Sciatic nerve (tissue), 2 donors: ENCODE measurements at places on chromosomes 6 and 20.

GRCh38 chr6:157033428-157034140 lies 256.4 kb downstream of the ARID1B start:
- DNase-seq, result no peak

- peak; percentile 89 for DNase-seq
Observed at GRCh38 chr20:32484958-32485769, 100.0 kb downstream of the NOL4L start.

DNA sequence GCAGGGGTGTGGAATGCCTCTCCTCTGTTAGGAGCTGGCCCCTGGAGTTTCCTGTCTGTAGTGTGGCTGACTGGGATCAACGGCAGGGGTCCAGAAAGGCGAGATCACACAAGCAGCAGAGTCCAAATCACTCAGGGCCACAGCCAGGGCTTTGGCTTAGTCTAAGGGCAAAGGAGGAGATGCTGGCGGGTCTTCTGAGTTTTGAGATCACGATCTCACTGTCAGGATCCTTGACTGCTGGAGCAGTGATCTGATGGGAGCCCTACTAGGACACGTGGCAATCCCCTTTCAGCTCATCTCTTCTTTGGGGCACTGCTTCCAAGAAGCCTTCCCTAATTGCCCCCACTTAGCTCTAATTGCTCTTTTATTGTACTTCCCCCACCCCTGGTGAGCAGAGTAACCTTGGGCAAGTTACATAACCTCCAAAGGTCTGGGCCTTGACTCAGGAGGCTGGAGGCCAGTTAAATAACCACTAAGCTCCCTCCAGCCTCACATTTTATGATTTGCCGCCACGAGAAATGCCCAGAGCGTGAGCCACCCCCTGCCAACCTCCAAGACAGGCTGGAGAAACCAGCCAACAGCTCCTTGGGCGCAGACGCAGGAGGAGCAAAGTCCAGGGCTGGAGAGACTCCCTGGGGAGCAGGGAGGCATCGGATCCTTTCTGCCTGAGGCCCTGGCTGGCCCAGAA lies 12.0 kb downstream of the KCNK5 start:
- no peak for DNase-seq

DNA sequence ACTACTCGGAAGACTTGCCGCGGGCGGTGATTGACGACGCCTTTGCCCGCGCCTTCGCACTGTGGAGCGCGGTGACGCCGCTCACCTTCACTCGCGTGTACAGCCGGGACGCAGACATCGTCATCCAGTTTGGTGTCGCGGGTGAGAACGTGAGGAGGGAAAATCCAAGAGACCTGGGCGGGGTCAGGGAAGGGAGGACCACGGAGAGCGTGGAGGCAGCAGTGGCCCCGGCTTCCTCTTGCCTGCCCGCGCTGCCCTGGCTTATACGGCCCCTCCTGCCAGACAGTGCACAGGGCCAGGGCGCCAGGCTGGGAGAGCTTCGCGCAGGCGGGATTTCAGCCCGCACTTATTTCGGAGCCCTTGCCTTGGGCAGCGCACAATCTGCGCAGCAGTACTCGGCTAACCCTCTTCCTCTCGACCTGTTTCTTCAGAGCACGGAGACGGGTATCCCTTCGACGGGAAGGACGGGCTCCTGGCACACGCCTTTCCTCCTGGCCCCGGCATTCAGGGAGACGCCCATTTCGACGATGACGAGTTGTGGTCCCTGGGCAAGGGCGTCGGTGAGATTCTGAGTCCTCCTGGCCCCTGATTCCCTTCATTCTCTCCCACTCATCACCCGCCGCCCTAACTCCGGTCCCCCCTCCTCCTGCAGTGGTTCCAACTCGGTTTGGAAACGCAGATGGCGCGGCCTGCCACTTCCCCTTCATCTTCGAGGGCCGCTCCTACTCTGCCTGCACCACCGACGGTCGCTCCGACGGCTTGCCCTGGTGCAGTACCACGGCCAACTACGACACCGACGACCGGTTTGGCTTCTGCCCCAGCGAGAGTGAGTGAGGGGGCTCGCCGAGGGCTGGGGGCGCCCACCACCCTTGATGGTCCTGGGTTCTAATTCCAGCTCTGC lies 2.0 kb downstream of the MMP9 start:
- no peak for DNase-seq

DNA sequence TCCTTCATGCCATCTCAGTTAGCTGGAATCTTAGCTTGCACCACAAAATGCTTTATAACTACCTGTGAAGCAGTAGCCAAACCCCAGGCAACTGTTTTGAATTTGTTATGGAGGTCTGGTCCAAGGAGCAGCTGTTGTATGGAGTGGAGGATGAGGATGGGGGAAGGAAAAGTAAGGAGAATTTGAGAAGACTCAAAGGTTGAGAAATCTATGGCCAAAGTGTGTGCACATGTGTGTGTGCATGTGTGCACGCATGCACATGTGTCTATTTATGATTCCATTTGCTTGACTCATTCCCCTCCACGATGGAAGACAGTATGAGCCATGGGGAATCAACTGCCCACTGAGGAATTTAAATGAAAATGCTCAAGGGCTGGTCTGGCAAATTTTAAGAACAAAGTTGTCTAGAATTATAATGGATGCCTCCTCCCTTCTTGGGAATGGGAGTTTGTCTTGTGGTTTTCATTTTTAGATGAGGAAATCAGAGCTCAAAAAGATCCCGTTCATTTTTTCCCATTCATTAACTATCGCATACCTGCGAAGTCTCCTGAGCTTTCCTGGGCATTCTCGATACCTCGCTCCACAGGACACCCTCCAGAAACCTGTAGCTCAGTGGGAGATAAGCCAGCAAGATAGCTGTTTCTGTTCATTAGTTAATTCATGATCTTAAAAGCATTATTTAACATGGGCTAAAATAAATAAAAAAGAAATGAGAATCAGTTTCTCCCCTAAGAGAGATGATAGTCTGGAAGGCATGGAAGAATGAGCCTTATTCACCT lies 152.3 kb upstream of the NEDD9 start:
- no peak for DNase-seq

- DNase-seq, result no peak
Observed at GRCh38 chr6:32945108-32945760, 4.4 kb upstream of the HLA-DMB start.
